ENCODE measurements at places on chromosomes 12 and 14.

DNA sequence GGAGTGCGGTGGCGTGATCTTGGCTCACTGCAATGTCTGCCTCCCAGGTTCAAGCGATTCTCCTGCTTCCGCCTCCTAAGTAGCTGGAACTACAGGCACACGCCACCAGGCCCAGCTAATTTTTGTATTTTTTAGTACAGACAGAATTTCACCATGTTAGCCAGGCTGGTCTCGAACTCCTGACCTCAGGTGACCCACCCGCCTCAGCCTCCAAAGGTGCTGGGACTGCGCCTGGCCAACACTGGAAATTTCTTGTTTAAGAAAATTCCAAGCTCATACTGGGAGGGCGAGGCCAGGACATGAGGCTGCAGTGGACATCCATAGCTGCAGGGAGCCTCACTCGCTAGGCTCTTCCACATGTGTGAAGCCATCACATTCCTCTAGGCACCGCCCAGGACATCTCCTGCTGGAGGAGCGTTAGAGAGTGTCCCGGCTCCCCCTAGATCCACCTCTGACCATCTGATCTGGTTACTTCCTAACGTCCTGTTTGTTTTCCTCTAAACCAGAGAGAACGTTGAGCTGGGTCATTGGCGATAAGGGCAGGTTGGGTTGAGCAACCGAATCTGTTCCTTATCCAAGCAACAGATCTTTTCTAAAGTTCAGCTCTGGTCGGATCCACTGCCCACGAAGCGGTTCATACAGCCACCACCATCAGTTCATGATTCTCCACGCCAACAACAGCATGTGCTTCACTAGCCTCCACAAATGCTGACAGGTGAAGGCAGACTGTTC is 108.2 kb upstream of the MED13L start:
- DNase-seq = no peak

GRCh38 chr14:77212943-77213678 is 31.5 kb downstream of the TMEM63C start:
- DNase-seq = no peak

DNA sequence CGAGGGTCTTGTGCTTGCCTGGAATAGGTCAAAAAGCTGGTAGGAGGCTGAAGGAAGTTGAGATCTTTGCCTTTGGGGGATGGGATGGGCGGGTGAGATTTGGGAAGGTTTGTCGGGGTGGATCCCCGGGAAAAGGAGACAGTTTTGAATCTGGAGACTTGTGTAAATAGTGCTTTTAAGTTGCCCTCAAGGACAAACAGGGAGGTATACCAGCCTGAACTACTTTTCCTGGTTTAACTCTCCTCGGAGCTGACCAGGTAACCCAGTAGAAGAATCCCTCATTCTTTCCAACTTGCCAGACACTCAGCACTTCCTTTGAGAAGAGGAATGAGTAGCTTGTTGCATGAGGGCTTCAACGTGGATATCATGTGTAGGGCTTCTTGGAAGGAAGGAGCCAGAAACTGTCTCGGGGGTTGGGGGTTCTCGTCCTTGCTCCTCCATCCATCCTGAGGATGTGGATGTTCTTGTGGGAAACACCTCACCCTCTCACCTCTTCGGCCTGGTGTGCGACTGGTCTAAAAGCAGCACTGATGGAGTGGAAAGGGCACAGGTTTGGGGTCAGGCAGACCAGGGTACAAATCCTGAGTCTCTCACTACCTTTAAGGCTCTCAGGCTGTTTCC is 1.9 kb downstream of the TEAD4 start:
- no peak for DNase-seq

GRCh38 chr14:100609331-100609870 is 22.2 kb upstream of the BEGAIN start:
- no peak for DNase-seq

DNA sequence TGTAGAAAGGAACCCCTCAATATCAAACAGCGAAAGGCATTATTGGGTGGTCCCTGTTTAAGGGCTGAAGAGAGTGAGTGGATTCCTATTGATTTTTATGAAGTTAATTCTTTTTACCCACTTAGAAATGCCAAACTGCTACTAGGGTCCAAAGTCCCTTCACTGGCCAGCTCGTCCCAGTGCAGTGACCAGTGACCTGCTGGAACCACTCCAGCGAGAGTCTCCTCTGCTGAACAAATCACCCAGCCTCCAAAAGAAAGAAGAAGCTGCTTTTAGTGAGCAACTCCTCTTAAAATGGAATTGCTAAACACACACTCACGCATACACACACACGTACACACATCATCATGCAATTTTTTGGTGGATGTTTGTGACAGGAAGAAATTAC is 198.2 kb upstream of the PLEKHG7 start:
- no peak for DNase-seq

DNA sequence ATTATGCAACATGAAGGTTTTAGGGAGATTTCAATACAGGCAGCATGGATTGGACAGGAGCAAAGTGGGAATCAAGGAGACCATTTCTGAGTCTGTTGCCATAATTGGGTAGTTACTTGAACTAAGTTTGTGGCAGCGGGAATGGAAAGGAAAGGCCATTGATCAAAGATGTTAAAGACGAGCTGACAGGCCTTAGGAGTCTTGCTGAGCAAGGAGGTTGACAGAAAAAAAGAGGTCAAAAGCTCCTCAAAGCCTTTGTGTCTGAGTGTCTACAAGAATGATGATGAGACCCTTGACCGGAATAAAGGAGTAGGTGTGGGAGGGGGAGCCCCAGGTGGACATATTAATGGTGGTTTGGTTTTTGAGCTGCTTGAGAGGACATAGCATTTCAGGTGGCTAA is 9.4 kb downstream of the PLEKHA5 start:
- no peak for DNase-seq

GRCh38 chr14:93994919-93995682 is 2.0 kb upstream of the CCDC197 start:
- no peak for DNase-seq

GRCh38 chr14:59371771-59372170 is 93.4 kb downstream of the GPR135 start:
- DNase-seq = no peak

- DNase-seq = no peak
These were observed 80.3 kb downstream of the SRGAP1 start for GRCh38 chr12:63924781-63925180.

GRCh38 chr14:74503938-74504335 is 10.4 kb downstream of the ISCA2 start:
- DNase-seq = no peak

DNA sequence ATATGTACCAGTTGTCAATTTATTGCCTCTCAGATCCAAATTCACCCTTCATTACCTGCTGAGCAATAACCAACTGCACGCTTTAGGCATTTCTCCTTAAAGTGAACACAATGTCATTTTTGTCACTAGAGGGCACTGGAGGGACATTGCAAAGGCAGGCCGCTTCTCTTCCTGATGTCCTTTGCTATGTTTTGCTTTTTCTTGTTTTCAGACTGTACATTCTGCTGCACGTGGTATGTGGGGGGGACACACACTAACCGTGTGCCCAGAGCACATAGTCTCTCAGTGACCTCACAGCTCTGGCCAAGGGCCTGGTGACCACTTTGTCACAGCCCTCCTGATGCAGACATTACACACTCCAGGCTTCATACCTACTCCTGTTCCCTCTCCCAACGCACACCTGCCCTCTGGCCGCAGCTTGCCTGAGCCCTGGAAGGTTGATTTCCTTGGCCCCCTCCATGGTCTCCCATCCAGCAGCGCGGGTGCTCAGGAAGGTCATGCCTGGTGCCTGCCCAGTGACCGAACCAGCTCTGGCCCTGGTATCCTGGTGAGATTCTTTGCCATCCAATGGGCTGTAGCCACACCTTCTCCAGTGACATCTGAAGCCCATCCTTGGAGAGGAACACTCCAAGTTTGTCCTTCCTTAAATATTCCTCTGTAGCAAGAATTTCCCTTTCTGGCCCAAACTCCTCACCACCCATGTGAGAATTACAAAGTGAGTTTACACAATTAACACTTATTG is 39.9 kb downstream of the MYO1H start:
- DNase-seq = no peak

DNA sequence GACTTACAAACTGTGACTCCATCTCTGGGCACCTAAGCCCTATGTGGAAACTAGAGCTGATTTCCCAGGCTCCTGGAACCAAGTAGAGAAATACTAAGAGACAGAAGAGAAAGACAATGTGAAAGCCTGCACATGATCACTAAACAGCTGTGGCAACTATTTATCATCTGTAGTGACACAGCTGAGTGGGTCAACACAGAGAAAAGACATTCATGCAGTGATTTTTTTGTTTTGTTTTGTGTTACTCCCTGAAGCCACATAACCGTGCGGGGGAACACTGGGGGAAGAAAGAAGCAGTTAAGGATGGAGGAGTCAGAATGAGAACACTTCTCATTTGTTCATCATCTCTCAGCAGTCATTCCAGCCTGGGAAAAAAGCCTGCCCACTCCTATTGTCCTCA is 1.5 kb downstream of the PRR4 start:
- DNase-seq = no peak

- no peak for DNase-seq
These were observed 8.2 kb downstream of the TMEM121 start for GRCh38 chr14:105534586-105534985.

DNA sequence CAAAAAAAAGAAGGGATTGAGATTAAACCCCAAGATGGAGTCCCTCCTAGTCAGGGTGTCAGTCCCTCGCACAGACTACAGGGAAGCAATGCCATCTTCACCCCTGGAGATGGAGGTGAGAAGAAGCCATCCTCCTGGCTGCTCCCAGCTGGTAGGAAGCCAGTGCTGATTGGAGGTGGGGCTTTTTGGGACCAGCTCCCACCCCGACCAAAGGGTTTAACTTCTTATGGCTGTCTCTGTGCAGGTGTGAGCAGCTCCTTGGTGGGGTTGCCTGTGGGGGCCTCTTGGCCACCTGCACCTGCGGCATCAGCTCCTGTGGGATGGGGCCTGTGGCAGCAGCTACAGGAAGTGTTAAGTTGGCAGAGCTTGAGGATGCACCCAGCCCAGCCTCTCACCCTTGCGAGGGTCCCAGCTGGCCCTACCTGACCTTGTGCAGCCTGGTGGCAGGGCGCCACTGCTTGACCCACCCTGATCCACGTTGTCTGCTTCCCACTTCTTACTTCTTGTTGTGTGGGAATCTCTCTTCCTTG is 3.8 kb upstream of the KRT86 start:
- DNase-seq = no peak

- DNase-seq = no peak
These were observed 21.7 kb upstream of the SLC10A1 start for GRCh38 chr14:69818758-69819191.

GRCh38 chr12:97118796-97119375 is 211.8 kb downstream of the NEDD1 start:
- no peak for DNase-seq

DNA sequence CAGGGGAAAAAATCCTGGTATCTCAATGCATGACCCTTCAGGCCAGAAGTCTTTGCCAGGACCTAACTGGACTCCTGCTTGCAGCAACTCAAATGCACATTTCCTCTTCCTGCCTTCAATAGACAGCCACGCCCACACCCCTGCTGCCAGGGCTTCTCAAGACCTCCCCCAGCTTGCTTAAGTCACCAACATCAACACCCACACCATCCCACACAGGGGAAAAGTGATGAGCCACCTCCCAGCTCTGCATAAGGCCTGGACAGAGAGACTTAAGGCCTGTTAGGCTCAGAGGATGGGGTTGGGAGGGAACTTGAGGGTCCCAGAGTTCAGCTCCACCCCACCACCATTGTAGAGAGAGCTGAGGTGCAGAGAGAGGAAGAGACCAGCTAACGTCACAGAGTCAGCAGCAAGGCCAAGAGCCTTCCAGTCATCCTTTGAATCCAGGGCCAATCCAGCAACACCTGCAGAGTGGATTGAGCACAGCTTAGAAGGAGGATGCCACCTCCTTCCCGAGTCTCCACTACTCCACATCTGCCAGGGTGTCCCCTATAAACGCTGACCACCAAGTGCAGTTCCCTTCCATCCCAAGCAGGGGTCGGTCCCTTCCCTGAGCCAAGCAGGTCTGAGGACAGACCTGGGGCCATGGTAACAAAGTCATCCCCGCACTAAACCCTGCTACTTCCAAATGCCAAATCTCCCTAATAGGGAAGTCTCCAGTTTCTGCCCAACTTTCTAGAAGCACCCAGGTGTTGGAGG is 50.0 kb downstream of the KDM2B start:
- no peak for DNase-seq

- DNase-seq = no peak
These were observed 20.1 kb downstream of the PIWIL1 start for GRCh38 chr12:130357729-130358330.

GRCh38 chr12:58888131-58888783 is 32.0 kb downstream of the LRIG3 start:
- DNase-seq = no peak

DNA sequence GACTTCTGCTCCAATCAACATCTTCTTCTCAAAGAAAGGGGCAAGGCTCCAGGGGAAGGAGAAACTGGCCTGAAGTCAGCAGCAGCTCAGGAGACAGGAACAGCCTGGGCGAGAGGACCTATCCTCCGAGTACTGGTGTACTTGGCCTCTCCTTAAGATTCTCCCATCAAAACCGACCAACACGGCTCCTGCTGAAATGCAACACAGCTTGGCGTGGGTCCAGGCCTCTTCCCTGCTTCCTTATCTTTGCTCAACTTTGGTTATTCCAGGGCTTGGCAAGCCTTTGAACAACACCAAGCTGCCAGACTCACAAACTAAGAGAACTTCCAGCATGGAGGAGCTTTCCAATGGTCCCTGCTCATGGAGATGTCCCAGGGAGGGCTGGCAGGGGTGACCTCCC is 377.4 kb downstream of the BCL11B start:
- DNase-seq = no peak

- DNase-seq = no peak
These were observed 18.5 kb upstream of the ANO2 start for GRCh38 chr12:5963515-5963914.

GRCh38 chr14:32507029-32507984 is 178.2 kb downstream of the AKAP6 start:
- no peak for DNase-seq

DNA sequence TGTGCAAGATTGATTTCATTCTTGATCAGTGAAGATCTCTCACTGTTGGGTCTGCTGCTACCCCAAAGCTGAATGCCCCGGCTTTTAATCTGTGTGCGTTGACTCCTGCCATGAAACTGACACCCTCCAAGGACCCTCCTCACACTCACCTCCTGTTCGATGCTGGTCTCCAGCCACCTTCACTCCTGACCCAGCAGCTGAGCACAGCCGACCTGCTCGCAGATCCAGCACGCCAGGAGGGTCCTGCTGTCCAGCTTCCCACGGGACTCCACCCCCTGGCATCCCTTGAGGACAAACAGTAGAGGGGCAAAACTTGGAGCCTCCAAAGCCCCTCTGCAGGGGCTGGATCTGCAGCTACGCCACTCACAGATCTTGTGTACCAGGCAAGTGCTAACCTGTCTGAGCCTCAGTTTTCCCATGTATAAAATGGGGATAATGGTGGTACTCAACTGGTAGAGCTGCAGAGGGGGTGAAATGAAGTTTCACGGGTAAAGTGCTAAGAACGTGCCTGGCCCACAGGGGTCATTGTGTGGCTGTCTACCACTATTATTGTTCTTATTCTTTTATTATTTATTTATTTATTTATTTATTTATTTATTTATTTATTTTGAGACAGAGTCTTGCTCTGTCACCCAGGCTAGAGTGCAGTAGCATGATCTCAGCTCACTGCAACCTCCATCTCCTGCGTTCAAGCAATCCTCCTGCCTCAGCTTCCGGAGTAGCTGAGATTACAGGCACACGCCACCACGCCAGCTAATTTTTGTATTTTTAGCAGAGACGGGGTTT is 178.0 kb downstream of the PHETA1 start:
- DNase-seq = no peak
